Brain microvascular endothelial cell (primary cell): ENCODE measurements at places on chromosomes 1 and 21.

GRCh38 chr1:230113593-230114236, 46.7 kb downstream of the GALNT2 start:
- DNase-seq = peak; percentile 95

- DNase-seq = no peak
These were observed 59.3 kb downstream of the MDM4 start for GRCh38 chr1:204575221-204576190.

GRCh38 chr1:35454616-35455015, 102.6 kb downstream of the KIAA0319L start:
- peak; percentile 53 for DNase-seq

DNA sequence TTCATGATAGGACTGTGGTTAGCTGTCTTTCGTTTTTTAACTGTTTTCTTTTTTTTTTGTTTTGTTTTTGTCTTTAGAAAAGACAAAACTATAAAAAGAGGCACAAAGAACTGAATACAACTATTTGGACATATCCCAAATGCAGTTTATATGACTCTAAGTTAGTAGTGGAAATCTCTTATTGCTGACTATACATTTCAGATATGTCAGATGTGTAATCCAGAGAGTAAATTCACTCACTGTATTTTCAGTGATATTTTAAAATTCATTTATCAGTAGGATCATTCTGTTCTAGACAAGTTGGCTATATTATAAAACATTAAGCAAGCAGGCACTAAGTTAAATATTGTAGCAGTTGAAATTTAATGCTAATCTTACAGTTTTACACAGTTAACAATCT, 5.7 kb downstream of the RAP1A start:
- DNase-seq = no peak

DNA sequence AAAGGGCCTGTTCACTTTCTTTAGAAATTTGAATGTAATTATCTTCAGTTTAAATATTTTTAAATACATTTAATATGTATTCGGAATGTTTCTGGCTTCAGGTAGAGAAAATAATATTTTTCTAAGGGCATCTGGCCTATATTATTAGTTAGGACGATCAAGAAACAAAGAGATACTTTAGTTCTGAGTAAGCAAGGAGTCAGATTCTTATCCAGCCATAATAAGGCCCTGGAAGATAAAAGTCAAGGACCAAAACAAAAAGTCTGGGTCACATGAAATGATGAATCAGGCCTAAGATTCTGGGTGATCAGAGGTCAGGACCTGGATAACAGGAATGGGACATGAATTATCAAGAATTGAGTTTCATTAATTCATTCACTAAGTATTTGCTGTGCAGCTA, 6.3 kb downstream of the PHC2 start:
- peak; percentile 50 for DNase-seq

DNA sequence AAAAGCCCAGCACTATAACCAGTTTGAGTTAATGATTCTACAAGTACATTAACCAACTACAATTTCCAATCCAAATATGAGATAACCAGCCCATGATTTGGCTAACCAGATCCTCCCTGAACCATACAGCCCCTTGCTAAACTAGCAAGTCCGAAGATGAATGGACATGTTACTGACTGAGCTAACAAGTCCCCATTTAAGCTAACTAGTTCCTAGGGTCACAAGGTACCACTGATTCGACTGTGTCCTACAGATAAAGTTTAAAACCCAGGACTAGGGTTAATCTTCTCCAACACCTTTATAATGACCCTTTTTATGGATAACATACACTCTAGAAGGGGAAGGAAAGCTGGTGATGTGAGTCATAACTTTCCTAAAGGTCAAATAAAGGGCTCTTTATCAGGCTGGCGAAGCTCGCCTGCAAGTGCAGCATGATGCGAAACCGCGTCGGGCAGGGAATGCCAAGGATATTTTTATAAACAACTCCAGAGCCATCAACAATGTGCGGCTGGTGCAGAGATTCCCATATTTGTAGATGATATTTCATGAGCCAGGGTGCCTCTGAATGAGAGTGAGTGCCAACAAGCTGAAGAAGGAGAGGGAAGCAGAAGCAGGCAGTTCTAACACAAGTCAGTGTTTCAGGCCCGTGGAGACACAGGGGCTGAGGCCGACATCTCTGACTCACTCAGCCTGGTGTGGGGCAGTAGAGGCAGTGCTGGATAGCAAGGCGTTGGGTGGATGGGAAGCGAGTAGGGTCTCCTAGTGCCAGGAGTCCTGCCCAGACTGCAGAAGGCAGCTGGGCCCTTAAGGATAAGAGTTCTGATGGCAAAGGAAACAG, 75.6 kb upstream of the ROR1 start:
- DNase-seq = peak; percentile 66

DNA sequence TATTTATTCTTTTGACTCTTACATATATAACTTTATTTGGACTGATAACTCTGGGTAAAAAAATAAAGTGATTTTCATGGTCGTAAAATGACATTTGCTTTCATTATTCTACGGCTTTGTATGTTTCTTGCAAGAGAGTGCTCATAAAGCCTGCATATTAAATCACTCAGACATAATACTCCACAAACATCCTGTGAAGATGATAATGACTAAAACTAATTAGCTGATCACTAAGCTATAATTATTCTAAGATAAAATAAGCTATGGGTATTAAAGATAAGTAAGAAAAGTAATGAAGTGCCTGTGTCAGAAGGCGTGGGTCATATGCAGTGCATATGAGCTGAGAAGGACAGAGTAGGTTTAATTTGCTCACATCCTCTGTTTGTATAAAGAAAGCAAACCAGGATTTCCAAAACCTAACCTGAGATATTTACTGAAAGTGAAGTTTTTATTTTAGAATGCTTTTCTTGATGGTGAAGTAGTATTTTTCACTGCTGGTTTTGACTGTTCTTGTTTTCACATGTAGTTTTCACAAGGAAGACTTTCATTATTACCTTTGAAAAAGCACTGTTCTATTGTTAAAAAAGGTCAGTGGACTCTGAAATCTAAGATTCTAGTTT, 278.8 kb downstream of the AMY1C start:
- DNase-seq = no peak

GRCh38 chr1:223878598-223879325, 33.0 kb upstream of the TP53BP2 start:
- DNase-seq = no peak

DNA sequence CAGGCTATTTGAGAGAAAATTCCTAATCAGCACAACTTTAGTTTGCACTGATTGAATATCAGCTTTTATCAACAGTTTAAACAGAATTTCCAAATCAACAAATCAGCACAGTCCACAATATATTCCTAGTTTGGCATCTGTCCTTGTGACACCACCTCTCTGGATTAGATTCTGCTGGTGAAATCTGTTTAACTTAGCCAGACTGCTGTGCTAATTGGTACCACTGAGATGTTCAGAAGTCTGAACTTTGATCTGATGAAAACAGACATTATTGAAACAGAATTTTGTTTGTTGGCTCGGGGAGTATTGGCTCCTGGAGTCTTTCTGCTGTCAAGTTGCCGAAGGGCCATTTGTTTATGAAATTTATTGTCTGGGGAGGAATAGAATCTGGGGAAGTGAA, 17.0 kb upstream of the NGF start:
- DNase-seq = no peak

DNA sequence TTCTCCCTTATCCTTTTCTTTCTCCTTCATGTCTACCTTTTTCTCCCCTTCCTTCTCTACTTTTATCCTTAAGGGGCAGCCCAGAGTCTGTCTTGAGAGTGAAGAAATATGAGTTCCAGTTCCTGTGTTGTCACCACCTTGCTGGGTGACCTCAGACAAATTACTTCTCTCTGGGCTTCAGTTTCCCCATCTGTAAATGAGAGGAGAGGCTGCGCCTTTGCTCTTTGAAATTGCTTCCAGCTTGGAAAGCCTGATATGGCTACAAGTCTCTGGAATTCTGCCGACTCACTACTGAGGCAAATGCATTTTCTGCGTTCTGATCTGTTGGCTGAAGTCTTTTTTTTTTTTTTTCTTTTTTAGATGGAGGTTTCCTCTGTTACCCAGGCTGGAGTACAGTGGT, 119.2 kb downstream of the SYF2 start:
- DNase-seq = no peak

DNA sequence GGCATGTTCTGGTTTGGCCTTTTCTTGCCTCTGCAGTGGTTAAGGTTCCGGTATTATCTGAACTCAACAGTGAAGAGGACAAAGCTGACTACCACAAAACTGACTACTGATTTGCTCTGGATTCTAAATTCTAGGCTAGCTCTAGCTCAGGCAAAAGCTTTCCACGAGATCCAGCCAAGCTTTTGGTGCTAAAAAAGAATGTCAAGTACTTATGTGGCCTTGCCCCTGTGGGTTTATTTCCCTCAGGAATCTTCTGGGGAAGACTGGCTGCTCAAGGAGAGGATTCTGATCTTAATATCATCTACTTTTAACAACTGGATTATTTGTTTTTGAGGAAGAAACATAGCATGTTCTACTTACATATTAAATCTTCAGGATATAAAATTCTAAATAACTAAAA, 26.1 kb upstream of the MTMR11 start:
- no peak for DNase-seq

DNA sequence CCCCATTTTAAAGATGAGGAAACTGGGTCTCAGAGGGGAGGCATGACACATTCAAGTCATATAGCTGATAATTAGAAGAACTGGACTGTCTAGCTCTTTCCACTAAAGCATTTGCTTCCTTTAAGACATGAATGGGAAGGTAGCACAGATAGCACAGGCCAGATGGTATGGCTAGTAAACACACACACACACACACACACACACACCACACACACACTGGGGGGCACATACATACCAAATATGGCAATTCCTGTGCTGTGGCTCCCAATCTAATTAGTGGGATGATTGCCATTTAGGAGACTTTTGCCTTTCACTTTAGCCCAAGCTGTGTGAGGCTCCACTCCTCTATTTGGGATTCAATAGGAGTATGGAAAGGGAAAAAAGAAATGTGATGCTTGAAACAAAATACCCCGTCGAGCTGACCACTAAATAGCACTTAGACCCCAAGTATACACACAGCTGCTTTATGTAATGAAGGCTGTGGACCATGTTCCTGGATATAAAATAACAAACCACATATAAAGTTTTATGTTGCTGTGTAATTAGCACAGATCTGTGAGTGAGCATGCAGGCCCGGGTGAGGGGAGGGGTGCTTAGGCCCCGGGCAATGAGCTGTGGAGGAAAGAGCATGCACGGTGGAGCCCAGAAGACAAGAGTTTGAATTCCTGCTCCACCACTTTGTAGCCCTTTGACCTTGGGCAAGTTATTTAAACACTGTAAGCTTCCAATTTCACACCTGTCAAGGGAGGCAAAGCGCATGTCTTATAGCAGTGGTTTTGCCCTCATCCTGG, 6.8 kb upstream of the TRABD2B start:
- DNase-seq = no peak

- no peak for DNase-seq
These were observed 72.5 kb downstream of the ASTN1 start for GRCh38 chr1:177092001-177092400.
